Stimulated activated CD4-positive, alpha-beta T cell treated with anti-CD3 and anti-CD28 coated beads, Interleukin-2, amount 100 ng/mL, for 24 hours (primary cell): ENCODE measurements at places on chromosomes 6 and 20.
A peak's percentile ranks its signal among the peaks of the same experiment; 100 is the strongest.

GRCh38 chr6:73452107-73452461 lies at the start of gene CGAS:
Gene CGAS (minus strand): TSS chr6:73452297. CDS start chr6:73452181, 116 bp downstream.
- DNase-seq = peak; percentile 85

DNA sequence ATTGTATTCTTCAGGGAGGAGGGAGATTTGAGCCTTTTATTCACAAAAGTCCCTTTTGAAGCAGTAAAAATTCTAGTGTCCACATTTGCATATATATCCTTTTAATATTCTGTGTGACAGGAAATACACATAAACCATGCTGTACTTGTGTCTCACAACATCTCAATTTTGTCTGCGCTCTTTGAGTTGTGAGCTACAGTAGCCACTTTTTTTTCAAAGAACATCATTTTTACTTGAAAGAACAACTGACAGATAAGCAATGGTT lies 21.3 kb downstream of the LMBRD1 start:
- DNase-seq = no peak

DNA sequence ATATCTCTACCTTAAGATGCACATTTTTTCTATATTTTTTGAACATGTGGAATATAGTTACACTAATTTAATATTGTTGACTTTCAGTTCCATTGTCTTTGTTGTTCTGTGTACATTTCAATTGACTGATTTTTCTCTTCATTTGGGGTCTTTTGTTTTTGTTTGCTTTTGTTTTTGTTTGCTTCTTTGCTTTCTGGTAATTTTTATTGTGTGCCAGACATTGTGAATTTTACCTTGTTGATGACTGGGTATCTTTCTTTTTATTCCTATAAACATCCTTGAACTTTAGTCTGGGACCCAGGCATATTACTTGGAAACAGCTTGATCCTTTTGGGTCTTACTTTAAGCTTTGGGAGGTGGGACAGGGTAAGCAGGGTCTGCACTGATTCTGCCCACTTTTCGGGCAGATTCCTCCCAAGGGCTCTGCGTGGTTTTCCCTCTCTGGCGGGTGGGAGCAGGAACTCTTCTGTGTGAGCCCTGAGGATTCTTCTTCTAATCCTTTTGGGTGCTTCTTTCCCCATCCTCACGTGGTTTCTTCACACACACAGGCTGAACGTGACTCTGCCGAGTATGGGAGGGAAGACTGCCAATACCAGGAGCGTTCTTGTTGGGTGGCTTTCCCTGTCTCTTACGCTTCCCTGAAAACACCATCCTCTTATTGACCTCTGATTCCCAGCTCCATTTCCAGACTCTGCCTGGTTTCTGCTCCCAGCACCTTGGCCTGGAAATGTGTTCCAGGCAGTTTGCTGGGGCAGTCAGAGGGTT lies 200.5 kb downstream of the ARID1B start:
- DNase-seq = no peak

DNA sequence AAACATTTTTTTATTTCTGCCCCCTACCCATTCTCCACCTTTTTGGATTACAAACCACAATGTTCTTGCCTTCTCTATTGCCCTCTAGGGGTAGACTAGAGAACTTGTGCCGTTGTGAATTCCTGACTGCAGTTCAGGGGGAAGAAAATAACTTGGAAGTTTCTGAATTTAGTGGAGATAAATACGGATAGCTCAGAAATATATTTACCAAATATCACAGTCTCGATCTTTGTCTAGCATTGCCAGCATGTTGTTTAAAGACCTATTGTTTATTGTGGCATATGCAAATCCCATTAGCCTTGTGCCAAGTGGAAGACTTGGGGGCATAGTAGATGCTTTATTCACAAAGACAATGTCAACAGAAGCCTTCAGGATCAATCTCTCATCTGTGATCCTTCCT lies 154.1 kb upstream of the MMS22L start:
- DNase-seq = no peak

DNA sequence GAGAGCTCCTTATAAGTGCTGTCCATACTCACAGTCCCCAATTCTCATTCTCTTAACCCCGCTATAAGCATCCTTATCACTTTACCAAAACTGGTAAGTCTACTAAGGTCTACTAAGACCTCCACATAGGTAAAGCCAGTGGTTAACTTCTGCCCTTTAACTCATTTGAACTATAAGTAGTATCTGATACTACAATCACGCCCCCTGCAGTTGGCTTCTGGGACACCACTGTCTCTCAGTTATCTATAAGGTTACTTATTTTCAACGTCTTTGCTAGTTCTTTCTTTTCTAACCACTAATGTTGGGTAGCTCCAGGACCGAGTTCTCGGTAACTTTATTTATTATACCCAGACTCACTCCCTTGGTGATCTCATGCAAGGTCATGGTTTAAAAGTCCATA lies 142.6 kb downstream of the ARHGAP18 start:
- peak; percentile 61 for DNase-seq

DNA sequence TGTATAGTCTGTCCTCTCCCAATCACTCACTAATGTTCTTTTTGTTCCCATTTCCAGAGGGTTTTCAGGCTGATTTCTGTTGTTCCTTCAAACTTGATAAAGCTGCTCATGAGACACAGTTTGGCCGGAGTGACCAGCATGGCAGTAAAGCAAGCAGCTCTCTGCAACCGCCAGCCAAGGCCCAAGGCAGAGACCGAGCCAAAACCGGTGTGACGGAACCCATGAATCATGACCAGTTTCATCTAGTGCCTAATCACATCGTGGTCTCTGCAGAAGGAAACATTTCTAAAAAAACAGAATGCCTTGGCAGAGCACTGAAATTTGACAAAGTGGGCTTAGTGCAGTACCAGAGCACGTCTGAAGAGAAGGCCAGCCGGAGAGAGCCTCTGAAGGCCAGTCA lies 14.8 kb upstream of the RPL7L1 start:
- DNase-seq = no peak

DNA sequence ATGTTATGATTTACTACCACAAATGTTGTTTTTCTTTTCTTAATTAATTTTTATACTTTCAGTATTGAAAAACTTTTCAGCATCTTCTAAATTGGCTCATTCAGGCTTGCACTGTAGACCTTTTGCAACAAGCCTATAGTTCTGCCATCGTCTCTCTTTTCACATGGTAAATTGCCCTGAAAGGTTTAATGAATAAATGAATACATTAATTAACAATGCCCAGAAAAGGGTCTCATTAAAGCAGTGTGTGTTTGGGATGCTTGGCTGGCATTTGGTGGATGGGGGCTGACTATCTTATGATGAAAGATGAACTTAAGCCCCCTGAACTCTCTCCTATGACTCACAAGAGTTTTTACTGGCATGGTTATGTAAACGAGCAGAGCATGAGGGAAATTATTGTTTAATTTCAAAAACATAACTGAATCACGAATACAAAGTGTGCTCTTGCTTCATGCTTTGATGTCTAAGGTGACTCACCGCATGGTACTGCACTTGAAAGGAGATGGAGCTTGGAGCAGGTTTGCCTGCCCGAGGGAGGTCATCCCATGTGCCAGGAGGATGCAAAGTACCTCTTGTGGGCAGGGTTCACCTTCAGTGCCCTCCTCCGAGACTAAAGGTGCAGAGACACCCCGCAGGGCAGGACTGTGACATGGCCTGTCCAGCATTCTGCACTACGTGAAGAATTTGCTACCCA lies 13.8 kb upstream of the PCK1 start:
- no peak for DNase-seq

DNA sequence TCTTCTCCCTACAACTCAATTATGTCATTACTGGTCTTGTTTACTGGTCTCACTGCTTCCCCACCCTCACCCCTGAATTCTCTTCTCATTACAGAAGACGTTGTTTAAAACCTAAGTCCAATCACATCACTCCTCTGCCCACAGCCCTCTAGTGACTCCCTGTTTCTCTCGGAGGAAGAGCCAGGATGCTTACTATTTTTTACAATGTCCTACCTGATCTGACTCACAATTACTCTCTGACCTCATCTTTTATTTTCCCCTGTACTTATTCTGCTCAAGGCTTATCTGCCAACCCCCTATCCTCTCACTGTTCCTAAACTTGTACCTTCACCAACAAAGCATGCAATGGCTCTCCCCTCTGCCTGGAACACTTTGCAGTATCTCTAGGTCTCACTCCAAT lies 400.4 kb upstream of the PTCHD4 start:
- no peak for DNase-seq

GRCh38 chr6:122347751-122348150 lies 51.7 kb upstream of the HSF2 start:
- DNase-seq = no peak

DNA sequence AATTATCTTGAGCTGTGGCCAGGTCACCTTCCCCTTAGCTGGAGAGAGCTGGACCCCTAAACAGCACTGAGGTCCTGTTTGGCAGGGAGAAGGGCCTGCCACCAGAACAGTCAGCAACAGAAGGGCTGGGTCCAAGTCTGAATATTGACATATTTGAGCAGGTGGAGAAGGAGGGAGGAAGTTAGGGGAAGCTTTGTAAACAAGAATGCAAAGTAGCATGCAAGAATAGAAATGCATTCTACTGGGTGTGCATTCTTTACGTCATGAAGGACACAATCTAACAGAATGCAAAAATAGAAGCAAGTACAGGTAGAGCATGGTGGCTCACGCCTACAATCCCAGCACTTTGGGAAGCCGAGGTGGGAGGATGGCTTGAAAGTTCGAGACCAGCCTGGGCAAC lies 100.5 kb downstream of the QRSL1 start:
- no peak for DNase-seq

DNA sequence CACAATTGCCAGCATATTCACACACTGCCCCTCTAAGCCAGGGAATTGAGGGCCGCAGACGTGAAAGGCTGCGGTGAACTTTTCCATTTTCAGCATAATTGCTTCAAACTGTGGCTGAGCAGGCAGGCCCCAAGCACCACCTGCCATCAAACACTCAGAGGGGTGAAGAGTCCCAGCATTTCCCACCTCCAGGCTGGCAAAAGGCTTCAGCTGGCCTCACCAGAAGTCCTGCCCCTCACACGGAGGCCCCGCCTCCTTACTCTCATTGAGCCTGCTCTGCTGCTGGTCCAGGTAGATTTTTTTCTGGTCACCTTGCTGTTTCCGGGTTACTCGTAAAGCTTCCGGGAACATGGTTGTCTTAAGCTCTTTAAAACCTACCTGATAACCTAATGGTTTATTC lies 52.0 kb upstream of the PRELID3B start:
- no peak for DNase-seq

GRCh38 chr6:113120224-113120581 lies 736.9 kb upstream of the MARCKS start:
- no peak for DNase-seq

- no peak for DNase-seq
Observed at GRCh38 chr6:158816803-158817727, 2.1 kb downstream of the EZR start.

- no peak for DNase-seq
Observed at GRCh38 chr20:49866051-49866450, 49.3 kb downstream of the SPATA2 start.

GRCh38 chr6:139161817-139162284 lies 27.0 kb downstream of the HECA start:
- DNase-seq = peak; percentile 74

GRCh38 chr20:47067776-47068175 lies 173.1 kb downstream of the EYA2 start:
- no peak for DNase-seq

DNA sequence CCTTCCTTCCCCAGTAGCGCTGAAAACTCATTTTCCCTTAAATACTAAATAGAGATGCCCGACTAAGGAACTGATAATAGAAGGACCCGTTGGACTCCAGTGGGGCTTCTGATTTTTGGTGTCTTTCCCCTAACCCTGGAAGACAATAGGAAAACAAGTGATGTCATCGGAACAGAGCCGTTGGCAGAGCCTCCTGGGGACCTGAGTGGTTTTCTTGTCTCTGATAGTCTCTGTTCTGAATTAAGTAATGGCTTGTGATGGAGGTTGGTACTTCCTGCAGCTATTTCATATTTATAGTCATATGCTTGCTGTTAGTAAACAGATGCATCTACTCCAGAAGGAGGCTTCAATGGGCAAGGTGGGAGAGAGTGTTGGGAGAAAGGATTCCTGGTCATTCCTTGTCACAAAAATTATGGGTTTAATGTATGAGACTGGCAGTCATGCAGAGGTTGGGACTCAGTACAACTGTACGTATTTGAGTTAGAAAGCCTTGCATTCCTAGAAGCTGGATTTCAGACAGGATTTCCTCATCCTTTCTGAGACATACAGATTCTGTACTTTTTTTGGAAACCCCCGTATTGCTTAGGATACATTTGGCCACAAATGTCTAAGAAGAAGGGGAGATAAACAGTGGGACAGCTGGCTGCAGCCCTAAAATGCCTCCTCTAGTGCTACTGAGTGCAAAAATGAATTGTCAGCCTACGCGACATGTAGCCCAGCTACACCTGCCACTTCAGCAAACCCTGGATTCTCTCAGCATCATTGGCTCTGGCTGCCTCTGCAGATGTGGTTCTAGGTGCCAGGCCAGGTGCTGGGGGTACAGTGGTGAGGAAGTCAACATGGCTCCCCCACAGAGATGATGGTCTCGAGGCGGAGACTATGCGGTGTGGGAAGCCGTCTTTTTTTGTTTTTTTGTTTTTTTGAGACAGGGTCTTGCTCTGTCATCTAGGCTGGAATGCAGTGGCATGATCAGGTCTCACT lies 38.1 kb downstream of the CDS2 start:
- no peak for DNase-seq

GRCh38 chr20:44696315-44696714 lies 18.9 kb upstream of the CCN5 start:
- DNase-seq = no peak

- DNase-seq = no peak
Observed at GRCh38 chr6:161918628-161919205, 644.9 kb upstream of the AGPAT4 start.

DNA sequence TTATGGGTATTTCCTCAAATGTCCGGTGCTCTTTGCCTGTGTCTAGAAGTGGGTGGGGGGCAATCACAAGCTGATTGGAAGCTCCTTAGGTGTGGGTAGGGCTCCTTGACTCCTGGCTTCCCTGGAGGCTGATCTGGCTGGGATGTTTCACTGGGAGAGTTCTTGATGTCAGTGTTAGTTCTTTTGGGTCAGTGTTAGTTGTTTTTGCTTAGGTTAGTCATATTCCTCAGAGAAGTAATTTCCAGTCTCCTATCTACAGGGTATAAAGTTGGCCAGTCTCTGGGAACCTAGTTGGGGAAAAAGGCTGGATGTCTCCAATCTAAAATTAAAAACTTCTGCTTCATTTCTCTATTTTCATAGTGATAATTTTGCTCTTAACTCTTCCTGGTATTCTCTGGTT lies 23.6 kb downstream of the CDC5L start:
- DNase-seq = no peak

GRCh38 chr20:57650756-57651483 lies 30.7 kb upstream of the ZBP1 start:
- peak; percentile 13 for DNase-seq

- DNase-seq = no peak
Observed at GRCh38 chr20:24495266-24495665, 25.8 kb downstream of the SYNDIG1 start.

DNA sequence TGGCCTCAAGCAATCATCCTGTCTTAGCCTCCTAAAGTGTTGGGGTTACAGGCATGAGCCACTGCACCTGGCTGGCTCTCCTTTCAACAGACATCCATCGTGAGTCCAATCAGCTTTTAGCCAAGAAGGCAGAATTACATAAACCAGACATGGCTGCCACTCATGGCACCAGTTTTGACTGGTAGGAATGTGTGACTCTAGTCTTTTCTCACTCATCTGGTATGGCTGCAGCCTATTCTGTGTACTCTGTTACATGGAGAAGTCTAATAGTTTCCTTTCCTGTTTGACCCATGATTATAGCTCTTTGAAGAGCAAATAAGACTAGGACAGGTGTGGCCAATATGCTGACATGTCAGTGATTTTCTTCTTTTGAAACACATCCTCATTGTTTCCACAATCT lies 27.0 kb upstream of the RNF144B start:
- DNase-seq = no peak
